NCI-H146 (cell line): ENCODE measurements at places on chromosomes 1 and 21.
A peak's percentile ranks its signal among the peaks of the same experiment; 100 is the strongest.

DNA sequence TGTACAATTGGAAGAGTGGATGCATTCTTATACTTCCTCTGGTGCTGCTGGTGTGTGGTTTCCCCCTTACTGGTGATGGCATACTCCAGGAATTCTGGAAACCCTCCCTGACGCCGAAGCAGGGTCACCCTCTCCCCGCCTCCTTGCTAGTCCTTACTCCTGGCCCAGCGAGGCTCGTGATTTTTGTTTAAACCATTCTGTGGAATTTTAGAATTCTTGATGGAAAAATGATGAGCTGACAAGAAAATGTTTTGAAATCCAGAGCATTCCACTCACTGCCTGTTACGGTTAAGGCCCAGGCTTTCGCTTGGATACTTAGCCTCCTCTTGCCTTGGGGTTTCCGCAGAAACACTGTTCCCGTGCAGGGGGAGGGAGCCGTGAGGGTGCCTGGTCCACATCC is 41.1 kb downstream of the IL6R start:
- DNase-seq: no peak

- no peak for DNase-seq
Observed at GRCh38 chr1:33348676-33349080, 27.8 kb upstream of the A3GALT2 start.

GRCh38 chr1:69244211-69244610 is 323.5 kb upstream of the LRRC7 start:
- no peak for DNase-seq

GRCh38 chr1:25043228-25043580 is 113.1 kb upstream of the RUNX3 start:
- no peak for DNase-seq

DNA sequence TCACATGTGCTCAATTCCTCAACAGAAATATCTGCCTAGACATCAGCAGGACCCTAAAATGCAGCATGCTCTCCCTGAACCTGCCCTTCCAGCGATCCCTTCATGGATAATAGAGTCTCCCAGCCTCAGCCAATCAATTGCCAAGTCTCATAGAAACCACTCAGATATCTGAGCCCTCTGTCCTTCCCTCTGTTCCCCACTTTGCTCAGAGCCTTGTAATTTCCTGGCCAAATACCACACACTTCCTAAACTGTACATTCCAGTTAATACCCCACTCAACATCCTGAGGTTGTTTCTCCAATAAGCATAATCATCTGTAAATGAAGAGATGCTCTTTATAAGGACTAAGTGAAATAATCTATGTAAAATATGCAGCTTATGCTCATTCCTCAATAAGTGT is 59.3 kb upstream of the PTGFRN start:
- no peak for DNase-seq

DNA sequence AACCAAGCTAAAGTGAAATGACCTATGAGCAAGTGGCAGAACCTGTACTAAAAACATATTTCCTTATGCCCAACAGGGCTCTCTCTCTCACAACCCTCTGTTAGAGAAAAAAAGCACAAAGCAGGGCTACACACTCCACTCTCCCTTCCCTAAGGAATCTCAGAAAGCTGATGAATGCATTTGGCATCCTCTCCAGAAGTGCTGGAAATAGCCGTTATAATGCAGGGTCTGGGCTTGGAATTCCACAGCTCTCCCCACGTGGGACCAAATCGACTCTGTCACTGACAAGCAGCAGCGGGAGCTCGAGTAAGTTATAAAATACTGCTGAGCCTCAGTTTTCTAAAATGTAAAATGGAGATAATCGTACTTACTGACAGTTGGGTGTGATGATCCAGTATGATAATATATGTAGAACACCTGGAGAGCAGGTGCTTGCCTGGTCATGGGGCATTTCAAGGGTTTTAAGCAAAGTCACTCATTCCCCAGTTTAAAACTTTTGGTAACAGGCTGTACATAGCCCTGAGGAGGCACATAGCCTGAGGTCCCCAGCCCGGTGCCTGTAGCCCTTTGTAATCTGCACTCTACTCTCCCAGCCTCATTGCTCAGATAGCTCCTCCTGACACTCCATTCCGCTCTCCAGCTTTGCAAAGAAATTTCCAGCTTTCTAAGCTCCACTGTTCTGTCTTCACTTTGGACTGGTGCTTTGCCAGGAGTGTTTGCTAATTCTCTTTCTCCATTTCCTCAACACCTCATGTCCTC is 175.6 kb upstream of the DAB1 start:
- no peak for DNase-seq

DNA sequence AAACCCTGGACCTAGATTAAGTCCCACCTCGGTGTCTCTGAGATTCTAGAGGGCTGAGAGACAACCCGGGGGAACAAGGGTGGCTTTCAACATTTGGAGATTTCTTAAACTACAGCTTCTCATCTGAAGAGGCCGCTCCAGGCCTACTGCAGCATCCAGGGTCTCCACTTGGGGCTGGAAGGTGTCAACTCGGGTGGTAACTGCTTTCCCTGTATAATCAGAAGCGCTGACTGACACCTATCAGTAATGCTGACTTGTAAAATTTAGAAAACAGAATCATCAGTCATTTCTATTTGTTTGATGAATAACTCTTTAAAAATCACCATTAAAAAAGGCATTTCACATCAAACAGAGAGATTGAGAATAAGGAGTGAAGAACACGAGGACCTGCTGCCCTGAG is 226.0 kb downstream of the PBX1 start:
- DNase-seq: no peak

DNA sequence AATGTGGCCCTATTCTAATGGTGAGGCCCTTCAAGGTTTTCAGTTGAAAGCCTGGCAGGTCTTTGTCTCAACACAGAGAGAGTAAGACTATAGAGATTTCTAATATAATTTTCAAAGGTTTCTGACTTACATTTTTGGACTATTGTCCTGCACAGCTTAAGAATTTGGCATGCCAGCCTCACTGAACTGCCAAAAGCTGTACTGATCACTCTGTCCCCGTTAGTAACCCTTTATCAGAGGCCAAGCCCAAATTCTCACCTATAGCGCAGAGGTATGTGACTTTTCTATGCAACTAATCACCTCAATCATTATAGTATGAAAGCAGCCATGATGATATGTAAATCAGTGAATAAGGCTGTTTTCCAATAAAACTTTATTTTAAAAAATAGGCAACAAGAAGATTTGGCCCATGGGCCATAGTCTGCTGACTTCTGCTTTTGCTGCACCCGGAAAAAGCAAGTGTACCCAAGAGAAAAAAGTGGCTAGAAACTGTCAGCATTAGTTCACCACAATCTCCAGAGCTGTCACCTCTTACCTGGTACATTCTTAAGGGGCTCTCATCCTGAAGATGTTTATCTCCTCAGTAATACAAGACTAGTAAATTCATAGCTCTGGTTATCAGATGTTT is 85.4 kb downstream of the PIGK start:
- DNase-seq: no peak

DNA sequence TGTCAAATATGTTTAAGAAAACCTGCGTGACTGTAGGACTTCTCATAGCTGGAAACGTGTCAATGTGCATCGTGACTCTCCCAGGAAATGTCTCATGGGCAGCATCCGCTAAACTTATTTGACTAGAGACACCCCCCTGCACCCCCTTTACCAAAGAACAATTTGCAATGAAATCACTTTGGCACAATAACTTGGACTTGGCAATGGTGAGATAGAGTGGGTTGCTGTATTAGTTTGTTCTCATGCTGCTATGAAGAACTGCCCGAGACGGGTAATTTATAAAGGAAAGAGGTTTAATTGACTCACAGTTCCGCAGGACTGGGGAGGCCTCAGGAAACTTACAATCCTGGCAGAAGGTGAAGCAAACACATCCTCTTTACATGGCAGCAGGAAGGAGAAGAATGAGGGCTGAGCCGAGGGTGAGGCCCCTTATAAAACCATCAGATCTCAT is 13.8 kb downstream of the CLDN14 start:
- DNase-seq: no peak

GRCh38 chr1:94063379-94063778 is 57.6 kb downstream of the ABCA4 start:
- no peak for DNase-seq

GRCh38 chr1:79903321-79903720 is 896.8 kb upstream of the ADGRL4 start:
- DNase-seq: no peak

- no peak for DNase-seq
Observed at GRCh38 chr21:42599962-42600361, 53.5 kb upstream of the PDE9A start.

- DNase-seq: no peak
Observed at GRCh38 chr21:24995216-24995615, 612.1 kb downstream of the MRPL39 start.

- DNase-seq: no peak
Observed at GRCh38 chr1:219771080-219771479, 157.3 kb downstream of the SLC30A10 start.

DNA sequence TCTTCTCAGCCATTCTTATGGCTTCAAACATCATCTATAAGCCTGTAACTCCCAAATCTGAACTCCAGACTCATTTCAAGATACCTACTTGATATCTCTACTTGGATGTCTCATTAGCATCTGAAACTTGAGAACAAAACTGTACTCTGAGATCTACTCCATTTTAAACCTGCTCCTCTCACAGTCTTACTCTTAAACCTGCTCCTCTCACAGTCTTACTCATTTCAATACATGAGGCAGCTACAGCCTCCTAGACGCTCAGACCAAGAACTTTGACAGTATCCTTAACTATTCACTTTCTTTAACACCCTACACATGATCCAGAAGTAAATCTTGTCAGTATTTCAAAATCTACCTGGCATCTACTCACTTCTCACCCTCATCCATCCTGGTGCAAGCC is 54.3 kb downstream of the NBPF6 start:
- DNase-seq: no peak

GRCh38 chr1:204282761-204283221 is 69.0 kb upstream of the GOLT1A start:
- DNase-seq: no peak

DNA sequence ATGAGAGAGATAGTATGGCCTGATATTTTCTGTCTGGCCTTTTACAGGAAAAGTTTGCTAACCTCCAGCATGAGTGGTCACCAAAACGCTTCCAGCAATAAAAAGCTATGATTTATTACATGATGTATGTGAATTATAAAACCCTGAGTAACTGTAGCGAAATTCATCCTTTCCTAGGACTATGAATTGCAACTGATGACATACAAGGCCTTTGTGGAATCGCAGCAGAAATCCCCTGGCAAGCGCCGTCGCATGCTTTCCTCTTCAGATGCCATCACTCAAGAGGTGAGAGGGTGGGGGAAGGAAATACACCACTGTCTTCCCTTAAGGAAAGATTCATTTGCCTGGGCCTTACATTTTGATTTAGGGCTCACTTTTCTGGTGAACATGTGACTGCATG is 117.9 kb downstream of the MACF1 start:
- DNase-seq: no peak

DNA sequence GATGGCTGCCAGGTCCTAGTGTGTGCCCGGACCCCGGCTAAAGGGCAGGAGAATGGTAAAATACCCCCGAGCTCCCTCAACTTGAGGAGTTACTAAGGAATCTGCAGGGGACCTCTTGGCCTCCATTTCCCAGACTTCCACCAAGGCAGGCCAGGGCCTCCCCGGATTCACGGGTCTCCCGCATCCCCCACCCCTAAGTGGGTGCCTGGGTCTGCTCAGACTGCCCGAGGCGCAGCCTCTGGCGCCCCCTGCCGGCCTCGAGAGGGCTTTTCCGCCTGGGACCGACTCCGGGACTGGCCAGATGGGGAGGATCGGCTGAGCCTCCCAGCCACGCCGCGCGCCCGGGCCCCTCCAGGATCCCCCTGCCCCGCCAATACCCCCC is 1.7 kb downstream of the PLEKHG5 start:
- DNase-seq: peak; percentile 55

DNA sequence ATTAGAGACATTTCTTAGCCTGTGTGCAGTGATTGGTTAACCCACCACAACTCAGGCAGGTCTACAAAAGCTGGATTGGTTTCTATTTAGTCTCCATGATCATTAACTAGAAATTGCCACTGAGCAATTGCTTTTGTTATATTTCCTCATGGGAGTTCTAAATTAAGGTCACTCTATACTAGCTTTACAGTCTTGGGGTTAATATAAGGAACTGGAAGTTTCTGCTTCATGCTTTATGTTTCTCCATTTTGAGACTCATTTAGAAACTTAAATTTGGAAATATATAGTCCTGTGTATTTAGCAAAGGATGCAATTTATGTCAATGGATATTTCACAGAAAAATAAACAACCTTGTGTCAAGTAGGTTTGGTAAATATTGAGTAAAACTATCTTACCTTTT is 137.5 kb downstream of the HLX start:
- no peak for DNase-seq

GRCh38 chr1:30286988-30287839 is 436.2 kb downstream of the MATN1 start:
- no peak for DNase-seq

DNA sequence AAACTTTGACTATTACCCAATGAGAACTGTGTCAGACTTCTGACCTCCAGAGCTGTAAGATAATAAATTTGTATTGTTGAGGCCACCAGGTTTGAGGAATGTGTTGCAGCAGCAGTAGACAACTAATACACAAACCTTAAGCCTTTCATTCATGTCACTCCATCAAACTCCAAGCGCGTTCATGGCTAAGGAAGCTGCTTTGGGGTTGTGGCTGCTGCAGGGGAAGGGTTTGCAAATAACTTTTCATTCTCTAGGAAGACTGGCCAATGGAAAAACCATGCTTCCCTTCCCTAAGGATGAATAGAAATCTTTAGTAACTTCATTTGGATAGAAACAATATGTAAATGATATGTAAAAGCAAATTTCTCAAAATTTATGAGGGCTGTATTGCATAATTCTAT is 170.4 kb downstream of the RHOU start:
- no peak for DNase-seq

DNA sequence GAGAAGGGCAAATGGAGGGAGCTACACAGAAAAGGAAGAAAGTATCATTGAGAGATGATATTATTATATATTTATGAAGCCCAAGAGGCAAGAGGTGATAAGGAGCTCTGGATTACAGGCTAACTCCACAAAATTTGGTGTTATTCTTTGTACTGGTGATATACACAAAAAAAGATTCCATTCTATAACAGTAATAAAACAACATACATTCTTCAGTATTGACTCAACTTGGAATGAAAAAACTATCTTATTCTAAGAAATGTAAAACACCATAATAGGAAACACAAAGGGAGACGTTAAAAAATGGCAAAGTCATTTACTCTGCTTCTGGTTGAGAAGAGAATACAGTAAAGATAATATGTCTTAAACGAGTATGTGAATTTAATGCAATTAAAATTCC is 99.4 kb downstream of the TEX35 start:
- no peak for DNase-seq

- peak; percentile 44 for DNase-seq
Observed at GRCh38 chr1:156618853-156619581, at the start of gene HAPLN2. Gene HAPLN2, plus strand, starts transcription at chr1:156619415. Its CDS starts 4,076 bp downstream, at chr1:156623491.

GRCh38 chr1:8257621-8258020 is 60.3 kb upstream of the SLC45A1 start:
- no peak for DNase-seq
